ENCODE measurements at places on chromosomes 2 and 18. TPM values are rescaled to one million over a fixed set of nuclear protein-coding genes. Genes with fewer than 3 reads are reported as not detected.
A peak's percentile ranks its signal among the peaks of the same experiment; 100 is the strongest.

DNA sequence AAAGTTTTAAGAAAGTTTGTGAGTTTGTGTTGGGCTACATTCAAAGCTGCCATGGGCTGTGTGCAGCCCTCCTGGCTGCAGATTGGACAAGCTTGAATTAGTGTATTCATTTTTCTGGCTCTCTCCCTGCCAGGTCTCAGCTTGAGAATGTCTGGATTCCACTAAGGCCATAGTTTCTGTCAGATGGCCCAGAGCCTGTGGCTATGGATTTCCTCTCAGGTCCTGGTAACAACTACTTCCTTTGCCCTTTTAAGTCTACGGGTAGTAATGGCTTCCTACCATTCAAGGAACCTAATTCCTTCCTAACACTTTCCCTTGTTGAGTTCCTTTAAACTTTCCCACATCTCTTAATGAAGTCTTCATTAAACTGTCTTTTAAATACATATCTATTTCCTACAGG is 24.3 kb upstream of the PSMD14 start:
- no peak overlapping the region for H3K4me3 ChIP-seq
- H3K27me3 ChIP-seq, result peaks cover 54% of the 10 kb centered on the region

- H3K27me3 ChIP-seq, result peaks cover 12% of the 10 kb centered on the region
- H3K4me3 ChIP-seq, result peak overlapping the region; percentile 73
- H3K27ac ChIP-seq, result peak overlapping the region; percentile 72
- peaks cover 38% of the 10 kb centered on the region for H3K36me3 ChIP-seq
Measured at GRCh38 chr2:30232801-30233130, 1.4 kb downstream of the LBH start.

GRCh38 chr2:10712185-10712809 is 9.1 kb upstream of the ATP6V1C2 start:
- peaks cover 43% of the 10 kb centered on the region for H3K27me3 ChIP-seq
- DNase-seq, result peak; percentile 45
- H3K36me3 ChIP-seq, result no peaks in the 10 kb centered on the region
- H3K4me3 ChIP-seq, result no peak overlapping the region
- H3K27ac ChIP-seq, result peak overlapping the region; percentile 26

DNA sequence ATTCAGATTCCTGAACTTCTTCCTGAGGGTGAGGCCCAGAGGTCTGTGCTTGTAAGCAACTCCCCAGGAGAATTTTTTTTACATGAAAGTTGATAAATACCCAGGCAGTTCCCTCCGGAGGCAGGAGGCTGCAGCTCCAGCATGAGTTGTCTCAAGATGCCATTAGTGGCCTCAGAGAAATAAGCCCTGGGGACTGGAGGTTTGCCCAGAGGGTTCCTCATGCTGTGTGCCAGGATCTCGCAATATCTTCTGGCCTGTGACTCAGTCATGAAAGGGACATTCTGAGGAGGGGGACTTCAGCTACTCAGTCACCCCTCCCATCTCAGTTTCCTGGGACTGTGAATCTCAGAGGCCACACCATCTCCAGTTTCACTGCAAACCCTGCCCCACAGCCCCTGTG is 49.9 kb downstream of the LYPD1 start:
- H3K27me3 ChIP-seq, result no peaks in the 10 kb centered on the region
- no peak for DNase-seq
- no peak overlapping the region for H3K4me3 ChIP-seq
- H3K4me1 ChIP-seq, result no peaks in the 10 kb centered on the region

DNA sequence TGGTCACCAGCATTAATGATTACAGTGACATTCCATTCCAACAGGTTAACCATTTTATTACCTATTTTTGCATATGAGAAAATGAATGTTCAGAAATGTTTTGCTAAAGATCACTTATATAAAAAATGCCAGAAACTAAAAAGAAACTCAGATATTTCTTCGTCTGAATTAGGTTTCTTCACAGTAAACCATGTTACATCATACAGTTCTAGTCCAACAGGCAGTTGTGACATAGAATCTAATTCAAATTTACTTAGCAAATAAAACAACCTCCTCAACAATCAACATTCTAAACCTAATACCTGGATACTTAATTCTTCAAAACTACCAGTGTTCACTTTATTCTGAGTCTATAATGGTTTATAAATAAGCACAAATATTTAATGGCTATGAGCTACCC is 416.3 kb upstream of the LRRTM4 start:
- no peaks in the 10 kb centered on the region for H3K27me3 ChIP-seq
- no peak overlapping the region for H3K27ac ChIP-seq
- DNase-seq, result no peak

The RIT2 gene
- total RNA-seq, result not detected

The DYSF gene
- total RNA-seq, result 7.3 TPM

The LRRC30 gene
- total RNA-seq, result not detected

The HAT1 gene
- 60.2 TPM for total RNA-seq
